ENCODE measurements at places on chromosomes 6 and 20.

GRCh38 chr20:58481481-58482021 is 33.6 kb downstream of the APCDD1L start:
- peak; percentile 27 for DNase-seq

DNA sequence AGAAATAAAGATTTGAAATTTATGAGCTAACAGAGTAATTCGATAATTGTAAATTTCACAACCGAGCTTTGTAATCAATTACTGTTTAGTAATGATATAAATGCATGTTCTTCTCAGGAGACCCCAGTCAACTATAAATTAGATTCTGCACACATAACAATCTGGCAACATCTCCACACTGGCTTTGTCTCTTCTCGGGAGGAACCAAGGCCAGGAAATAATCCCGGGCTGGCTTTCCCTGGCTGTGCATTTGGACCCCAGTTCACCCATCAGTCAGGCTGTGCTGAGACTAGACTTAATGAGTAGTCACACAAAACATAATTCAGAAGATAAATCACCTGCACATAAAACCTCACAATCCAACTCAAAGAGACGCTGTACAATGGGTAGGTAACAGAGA is 65.5 kb downstream of the PTPRT start:
- DNase-seq, result no peak

- peak; percentile 67 for DNase-seq
Observed at GRCh38 chr6:135667691-135668455, 170.3 kb upstream of the AHI1 start.

- DNase-seq, result no peak
Observed at GRCh38 chr20:25160897-25161296, 34.6 kb upstream of the ENTPD6 start.

GRCh38 chr6:4342407-4343137 is 207.2 kb upstream of the ECI2 start:
- DNase-seq, result no peak

DNA sequence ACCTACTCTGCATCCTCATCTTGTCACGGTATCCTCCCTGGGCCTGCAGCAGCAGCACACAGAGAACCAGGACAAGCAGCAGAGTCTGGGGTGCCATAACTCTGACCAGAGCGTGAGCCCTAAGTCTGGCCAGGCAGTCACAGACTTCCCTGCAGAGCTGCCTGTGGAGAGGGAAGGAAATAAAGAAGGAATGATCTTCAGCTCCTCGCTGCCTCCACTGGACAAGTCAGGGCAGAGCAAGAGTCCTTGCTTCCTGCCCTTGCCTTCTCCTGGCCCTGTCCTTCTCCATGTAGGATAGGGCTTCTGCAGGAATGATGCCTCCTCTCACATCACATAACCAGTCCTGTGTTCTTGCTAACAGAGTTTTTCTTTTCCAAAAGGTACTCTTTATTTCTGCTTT is 15.9 kb upstream of the WFDC11 start:
- no peak for DNase-seq

DNA sequence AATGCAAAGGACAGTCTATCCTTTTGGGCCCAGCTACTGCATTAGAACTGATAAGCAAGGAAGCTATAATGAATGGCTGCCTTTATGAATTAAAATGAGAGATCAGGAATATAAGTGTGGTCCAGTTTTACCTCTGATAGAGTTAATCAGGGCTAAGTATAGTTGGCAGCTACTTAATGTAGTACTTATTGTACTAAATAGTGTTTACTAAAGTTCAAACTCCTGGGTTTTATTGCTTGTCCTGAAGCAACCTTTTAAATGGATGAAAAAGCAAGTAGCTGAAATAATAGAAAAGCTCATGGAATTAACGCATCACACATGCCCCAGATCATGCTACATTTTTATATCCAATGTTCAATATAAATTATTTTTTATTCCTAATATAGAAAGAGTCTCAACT is 5.3 kb downstream of the TRMT11 start:
- DNase-seq, result no peak

DNA sequence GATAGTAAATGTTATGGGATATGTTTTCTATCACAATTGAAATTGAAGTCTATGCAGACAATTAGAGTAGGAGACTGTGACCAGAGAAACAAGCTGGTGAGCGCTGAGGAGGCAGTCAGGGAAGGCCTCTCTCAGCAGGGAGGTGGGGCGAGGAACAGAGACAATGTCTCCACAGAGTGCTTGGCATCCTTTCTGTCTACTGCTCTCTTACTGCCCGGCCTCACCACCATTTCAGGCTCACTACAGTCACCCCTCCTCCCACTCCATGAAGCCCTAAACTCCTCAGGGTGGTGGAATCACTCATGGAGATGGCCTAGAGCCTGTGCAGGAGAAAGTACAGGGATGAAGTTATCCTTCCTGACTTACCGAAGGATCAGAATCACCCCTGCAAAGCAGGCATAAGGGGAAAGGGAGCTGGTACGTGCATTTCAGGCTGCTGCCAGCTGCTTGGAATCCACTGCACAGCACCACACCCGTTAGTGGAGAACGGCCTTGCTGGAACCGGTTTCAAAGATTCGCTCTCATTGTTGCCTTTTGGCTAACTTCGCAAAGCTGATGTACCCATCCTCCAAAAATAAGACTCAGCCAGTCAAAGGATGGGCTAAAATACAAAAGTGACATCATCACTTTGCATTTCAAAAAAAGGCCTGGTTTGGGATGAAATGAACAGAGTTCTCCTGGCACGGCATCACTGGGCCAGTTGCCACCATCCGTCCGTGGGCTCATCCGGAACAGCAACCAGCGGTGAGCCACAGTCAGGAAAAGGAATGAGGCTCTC is 67.3 kb downstream of the SLC22A23 start:
- DNase-seq, result peak; percentile 72

DNA sequence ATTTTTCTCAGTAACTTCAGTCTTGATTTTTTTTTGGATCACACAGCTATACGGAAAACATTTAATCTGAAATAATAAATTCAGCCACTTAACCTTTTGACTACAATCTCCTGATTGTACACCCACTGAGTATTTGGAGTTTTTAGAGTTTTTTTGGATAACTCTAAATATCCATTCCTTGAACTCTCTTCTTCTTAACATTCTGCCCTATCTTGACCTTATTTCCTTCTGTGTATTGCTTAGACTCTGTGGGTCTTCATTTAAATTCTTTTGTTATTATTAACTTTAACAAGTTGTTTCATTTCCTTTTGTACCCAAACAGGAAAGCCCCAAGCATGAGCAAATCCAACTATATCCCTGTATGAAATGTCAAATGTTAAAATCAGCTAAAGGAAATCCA is 170.2 kb upstream of the PTCHD4 start:
- DNase-seq, result no peak

DNA sequence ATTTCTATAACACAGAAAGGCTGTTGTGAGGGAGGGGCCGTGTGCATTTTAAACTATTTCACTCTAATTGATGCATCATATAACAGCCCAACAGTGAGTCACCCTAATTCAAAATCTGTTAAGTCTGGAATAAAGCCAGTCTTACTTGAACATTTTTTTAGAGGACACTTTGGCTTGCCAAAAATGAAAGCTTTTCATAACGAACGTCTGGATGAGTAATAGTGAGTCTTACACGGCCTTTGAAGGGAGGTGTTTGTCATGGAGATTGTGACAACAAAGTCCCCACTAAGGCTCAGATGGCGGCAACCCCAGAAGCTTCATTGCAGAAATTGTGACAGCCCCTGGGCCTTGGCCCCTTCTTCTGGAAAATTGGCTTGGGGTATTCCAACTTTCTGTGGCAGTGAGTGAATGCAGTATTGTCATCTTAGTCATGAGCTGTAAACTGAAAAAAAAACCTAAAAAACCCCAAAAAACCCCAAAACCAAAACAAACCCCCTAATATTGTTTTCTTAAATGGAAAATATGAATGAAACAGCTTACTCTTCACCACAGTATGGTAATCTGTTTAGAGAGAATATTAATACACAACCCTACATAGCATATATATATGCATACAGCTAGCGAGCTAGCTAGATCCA is 92.6 kb upstream of the CLDN20 start:
- peak; percentile 98 for DNase-seq

Data from fibroblast of skin of right quadriceps (primary cell).